ENCODE measurements at places on chromosomes 4 and X.

DNA sequence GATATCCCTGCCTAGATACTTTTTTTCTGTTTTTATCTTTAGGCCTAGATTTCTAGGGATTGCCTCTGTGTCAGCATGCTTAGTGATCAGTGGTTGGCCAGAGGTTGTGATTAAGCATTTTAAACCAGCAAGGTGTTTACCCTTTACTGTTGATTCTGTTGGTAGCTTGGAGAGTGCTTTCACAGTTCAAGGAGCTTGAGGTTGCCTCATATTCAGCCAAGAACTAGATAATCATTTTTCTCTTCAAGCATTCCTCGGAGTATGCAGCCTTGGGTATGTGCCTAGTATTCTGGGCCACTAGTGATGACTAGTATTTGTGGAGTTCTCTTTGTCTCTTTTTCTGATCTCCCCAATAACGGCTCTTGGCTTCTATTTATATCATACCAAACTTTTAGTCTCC is 20.4 kb downstream of the APOOL start:
- DNase-seq: no peak

DNA sequence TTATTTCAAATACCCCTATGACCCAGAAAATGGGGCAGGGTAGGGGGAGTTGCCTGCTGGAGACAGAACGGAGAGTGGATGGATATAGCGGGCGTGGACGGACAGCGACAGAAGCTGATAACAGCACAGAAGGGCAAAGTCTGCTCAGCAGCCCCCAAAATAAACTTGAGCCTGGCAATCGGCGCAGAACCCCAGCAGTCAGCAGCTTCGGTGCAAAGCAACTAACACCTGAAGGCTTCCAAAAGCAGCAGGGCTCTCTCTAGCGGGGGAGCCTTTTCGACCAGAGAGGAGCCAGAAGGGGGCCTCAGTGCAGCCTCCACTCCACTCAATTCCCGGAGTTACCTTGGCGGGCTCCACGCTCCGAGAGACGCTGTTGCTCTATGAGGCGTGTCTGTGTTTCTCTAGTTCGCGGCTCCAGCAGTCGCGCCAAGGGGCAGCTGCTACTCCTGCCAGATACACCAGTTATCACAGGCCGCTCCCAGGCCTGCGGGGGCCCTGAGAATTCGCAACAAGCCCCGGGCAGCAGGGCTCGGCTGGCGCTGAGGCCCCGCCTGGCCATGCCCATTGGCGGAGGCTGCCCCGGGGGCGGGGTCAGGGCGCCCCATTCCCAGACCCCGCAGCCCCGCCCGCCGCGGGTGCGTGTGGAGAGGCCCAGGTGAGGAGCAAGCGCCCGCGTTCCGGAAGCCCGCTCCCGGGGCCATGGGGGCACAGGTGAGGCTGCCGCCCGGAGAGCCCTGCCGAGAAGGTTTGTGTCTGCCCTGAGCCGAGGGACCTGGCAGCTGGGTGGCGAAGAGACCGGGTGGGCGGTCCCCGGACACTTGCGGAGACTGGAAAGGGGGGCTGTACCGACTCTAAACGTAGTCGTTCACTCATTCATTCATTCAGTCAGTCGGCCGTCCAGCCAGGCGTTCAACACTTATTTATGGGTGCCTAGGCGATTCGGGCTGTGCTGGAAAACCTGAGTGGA is at the start of the genes CNGA1 and NIPAL1:
TSS of gene CNGA1 (minus strand) at position 541 of the 967 bp plus-strand sequence. CDS start 63,992 bp downstream, outside the sequence.
TSS of gene NIPAL1 (plus strand) at position 632 of the 967 bp plus-strand sequence. CDS start at position 700, 68 bp downstream.
- DNase-seq: peak; percentile 35

- no peak for DNase-seq
Observed at GRCh38 chr4:86685401-86685800, 91.3 kb downstream of the PTPN13 start.

GRCh38 chr4:33831442-33832066 is 2412.8 kb downstream of the ARAP2 start:
- DNase-seq: no peak
